SJSA1 (cell line): ENCODE measurements at places on chromosomes 7 and 10.

GRCh38 chr7:130899638-130900401 is 165.8 kb upstream of the KLF14 start:
- no peak for DNase-seq

DNA sequence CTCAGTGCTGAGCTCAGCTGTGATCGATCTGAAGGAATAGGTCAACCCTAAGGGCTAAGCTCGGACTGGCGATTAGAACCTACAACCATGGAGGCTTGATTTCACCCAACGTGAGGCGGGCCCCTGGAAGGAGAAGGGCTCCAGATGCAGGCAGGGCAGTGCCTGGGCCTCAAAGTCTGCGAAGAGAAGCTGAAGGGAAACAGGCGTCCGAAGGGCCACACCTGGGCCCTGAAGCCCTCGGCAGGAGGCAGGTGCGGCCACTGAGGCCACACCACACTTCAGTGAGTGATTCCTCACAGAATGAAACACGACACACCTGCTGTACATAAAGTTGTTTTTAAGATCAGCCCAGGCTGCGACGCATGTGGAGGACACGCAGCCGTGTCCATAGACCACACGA is 198.7 kb downstream of the PTPRN2 start:
- DNase-seq = no peak

GRCh38 chr7:88042157-88042556 is 108.1 kb downstream of the ADAM22 start:
- DNase-seq = no peak

DNA sequence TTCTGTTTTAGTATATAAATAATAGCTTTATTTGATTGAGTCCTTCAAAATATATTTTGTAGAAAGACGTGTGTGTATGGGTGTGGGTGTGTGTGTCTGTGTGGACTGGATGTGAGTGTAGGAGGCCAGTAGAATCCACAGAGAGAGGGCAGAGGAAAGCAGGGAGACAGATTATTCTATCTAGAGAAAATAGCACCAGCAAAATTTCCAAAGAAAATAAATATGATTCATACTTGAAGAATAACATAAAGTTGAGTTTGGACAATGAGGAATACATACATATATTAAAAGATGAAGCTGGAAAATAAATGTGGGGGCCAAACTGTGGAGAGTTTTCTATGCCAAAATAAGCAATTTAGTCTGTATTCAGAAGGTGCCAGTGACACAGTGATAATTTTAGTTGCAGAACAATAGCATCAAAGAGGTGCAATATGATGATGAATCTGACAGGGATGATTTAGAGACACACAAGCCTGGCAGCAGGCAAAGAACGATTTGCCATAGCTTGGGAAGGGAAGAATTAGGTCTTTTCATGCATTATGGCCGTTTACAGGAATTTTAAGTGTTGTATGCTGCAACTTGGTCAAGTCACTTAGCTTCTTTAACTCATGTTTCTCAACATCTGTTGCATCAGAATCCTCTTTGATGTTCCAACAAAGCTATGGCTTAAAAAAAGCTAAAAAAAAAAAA is 121.3 kb downstream of the SEMA3A start:
- DNase-seq = no peak

DNA sequence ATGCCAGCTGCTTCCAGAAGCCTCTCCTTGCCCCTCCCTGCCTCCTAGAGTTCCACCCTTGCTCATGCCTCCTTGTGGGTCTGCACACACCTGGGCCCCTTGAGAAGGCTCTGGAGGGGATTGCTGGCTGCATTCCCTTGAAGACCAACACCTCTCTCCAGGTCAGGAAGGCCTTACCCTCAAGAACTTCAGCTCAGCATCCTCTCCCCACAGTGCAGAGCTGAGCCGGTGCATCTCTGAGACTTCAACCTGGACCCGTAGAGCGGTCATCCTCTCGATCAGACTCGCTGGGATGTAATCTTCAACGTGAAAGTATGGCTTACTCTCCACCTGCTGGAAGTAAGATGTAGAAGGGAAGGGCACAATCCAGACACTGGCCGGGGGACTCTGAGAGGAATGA is 62.7 kb downstream of the FRMPD2 start:
- DNase-seq = no peak

DNA sequence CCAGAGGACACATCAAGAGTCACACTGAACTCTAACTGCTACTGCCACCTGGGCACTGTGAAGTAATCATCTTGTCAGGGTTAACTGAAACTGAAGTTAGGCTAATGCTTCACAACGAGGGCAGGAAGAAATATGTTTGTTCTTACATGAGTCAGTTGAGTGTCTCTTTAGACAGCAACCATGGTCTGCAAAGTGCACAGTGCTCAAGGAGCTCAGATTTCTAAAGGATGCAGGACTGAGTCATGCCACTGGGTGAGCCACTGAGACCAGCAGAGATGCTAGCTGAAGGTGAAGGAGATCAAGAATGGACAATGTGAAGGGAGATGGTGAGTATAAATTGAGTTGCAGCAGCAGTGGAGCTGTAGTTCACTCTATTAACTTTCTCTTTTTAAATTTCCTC is 76.0 kb upstream of the CTTNBP2 start:
- DNase-seq = no peak

GRCh38 chr10:78545756-78546155 is 512.1 kb downstream of the RPS24 start:
- DNase-seq = no peak

GRCh38 chr7:158414486-158414961 is 173.1 kb downstream of the PTPRN2 start:
- DNase-seq = peak; percentile 66

- no peak for DNase-seq
Observed at GRCh38 chr10:23053036-23053435, 42.3 kb upstream of the MSRB2 start.

DNA sequence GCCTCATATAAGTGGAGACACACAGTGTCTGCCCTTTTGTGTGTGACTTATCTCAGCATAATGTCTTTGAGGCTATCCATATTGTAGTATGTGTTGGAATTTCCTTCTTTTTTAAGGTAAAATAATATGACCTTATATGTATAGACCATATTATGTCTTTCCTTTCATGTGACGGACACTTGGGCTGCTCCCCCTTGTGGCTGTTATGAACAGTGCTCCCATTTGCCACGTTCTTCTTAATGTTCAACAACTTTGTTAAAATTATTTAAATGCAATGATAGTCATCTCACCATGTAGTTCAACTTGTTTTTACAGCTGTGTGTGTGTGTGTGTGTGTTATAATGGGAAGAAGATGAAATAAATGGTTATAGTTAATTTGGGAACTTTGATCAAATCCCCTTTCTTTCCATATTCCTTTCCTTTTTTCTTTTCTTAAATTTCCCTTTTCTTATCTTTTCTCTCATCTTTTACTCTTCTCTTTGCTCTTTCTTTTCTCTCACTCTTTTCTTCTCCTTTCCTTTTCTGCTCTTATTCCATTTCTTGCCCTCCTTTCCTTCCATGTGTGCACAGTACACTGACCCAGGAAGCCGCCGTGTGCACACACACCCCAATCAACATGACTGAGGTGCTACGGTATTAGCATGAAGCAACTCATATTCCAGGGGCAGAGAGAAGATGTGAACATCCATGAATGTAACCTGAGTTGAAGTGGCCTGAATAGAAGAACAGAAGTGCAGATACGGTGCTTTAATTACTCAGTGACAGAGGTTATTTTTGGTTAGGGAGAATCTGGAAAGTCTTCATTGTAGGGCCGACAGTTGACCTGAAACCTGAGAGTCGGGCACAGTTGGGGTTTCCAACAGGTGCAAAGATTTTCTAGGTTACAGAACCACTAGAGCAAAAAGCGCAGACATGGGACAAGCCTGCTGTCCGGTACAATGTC is 596.6 kb downstream of the SDK1 start:
- no peak for DNase-seq

GRCh38 chr10:127485153-127485857 is 63.8 kb upstream of the NPS start:
- DNase-seq = no peak

DNA sequence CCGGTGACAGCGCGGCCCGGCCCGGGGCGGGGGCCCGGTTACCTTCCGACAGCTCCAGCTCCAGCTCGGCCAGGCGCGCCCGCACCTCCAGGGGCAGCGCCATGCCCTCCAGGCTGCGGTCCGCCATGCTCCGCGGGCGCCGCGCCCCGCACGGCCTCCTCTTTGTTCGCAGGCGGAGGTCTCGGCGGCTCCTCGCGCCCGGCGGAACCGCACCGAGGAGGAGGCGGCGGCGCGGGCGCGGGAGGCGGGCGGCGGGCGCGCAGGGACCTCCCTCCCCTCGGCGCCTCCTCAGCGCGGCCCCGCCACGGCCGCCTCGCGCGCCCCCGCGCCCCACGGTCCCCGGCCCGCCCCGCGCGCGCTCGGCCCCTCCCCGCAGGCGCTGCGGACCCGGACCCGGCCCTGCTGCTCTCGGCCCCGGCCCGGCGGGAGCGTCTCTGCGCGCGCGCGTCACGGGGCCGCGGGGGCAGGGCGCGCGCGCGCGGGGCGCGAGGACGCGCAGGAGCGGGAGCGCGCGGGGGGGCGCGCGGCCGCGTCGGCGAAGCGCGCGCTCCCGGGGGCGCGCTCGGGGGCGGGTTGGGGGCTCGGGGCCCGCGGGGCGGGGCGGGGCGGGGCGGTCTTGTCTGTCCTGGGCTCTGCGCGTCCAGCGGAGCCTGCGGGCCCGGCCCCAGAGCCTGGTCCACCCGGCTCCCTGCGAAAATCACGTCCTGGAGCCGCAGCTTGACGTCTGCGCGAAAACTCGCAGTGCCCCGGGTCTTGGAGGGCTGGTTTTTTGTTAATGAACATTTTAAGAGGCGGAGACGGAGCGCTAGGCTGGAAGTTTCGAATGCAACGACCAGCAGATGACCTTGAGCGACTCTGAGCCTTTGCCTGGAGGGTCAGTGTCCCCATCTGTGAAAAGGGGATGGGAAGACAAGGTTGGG is at the start of gene DIP2C:
Gene DIP2C (minus strand): TSS at position 217 of the 920 bp plus-strand sequence. CDS start 90 bp downstream, at position 127.
- DNase-seq = peak; percentile 57

- no peak for DNase-seq
Observed at GRCh38 chr10:72067463-72068125, 20.8 kb downstream of the SPOCK2 start.

DNA sequence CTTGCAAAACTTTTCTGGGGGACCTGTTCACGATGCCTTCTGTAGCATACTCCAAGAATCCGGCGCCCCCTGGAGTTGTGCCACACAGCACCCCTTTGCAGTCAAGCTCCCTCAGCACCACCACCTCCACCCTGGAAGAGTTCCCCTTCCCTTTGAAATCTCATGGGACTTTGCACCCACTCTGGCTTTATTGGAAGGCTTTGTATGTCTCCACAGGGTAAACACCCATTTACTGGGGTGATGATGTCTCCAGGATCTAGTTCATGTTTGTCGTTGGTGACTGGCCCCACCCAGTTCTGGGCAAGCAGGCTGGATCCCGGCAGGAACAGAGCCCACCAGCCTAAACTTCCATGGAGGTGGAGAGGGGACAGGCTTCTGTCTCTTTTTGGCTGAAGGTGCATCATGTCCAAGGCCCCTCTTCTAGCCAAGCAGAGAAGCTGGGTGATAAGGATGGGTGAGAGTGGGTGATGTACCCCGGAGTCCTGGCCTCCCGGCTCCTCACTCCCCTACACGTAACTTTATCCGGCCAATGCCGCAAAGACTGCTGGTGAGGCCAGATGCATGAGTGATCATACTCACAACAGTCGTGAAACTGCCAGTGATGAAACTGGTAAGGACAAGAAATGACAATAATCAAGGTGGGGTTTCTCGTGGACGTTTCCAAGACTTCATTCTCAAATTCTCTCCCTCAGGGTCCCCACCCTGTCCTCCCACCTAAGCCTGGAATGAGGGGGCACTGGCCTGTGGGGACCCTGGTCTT is 695 bp upstream of the CLDN4 start:
- DNase-seq = no peak

DNA sequence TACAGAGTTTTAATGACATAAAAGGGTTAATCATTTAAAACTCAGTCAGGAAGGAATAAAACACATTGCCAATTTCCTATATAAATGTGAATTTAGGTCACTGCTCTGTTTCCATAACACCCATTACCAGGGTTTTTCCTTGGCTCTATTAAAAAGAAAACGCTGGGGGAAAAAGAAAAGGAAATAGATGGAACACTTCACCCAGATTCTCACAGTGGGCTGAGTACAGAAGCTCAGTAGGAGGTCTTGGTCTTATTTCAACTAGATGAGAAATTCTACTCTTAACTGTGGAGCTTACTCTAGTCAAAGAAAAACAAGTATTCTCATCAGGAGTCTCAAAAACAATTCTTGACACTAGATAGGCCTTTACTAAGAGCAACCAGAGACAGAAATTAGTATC is 36.5 kb downstream of the GLUD1 start:
- no peak for DNase-seq

DNA sequence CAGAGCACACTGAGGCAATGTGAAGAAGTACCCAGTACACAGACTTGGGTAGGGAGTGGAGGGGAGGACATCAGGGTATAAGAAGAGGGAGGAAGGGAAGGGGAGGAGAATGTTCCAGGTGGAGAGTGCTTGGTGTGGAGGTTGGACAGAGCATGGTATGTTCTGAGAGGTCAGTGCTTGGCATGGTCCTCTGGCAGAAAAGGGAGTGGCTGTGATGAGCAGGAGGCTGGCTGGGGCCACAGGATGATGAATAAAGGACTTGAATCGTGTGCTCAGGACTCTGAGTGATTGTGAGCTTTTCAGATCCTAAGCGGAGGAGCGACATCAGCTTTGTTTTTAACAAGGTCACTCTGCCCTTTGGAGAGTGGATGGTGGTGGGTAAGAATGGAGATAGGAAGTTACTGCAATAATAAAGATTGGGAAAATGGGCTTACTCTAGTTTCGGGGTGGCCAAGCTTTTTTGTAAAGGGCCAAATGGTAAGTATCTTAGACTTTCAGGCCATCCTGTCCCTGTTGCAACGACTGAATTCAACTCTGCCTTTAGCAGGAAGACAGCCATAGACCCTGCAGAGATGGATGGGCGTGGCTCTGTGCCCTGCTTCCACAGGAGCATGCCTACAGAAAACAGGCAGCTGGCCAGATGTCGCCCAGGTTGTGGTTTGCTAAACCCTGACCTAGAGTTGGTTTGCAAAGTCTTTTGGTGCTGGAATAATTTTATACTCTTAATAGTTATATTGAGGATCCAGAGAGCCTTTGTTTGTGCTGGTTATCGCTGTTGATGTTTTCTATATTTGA is 8.4 kb downstream of the PPP2R2D start:
- DNase-seq = no peak

- no peak for DNase-seq
Observed at GRCh38 chr10:58857251-58857805, 319.1 kb upstream of the PHYHIPL start.

- DNase-seq = no peak
Observed at GRCh38 chr10:124601431-124602120, 140.0 kb downstream of the LHPP start.

- DNase-seq = peak; percentile 56
Observed at GRCh38 chr7:131072505-131073091, 255.1 kb upstream of the MKLN1 start.
